Suppressor macrophage treated with lipopolysaccharide for 1 hour (primary cell): ENCODE measurements at places on chromosomes 3 and 15.
A peak's percentile ranks its signal among the peaks of the same experiment; 100 is the strongest.

GRCh38 chr3:57942872-57943283, 65.3 kb upstream of the FLNB start:
- no peak for DNase-seq

DNA sequence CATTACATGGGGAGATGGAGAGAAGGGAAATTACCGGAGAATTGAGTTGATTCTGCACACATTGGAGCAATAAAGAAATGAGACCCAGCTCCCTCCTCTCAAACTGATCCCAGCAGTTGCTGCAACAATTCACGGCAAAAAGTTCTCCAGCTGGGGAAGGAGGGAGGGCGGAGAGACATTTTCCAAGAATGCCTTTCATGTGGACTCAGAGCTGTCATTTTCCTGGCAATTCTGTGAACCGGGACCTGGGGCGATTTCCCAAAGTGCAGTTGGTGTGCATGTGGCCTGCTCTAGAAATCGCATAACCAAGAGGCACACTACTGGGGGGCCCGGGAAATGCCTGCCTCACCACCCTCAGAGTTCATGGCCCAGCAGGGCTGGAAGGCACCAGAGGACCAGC, 48.7 kb upstream of the IREB2 start:
- no peak for DNase-seq

GRCh38 chr3:179028408-179028807, 43.2 kb downstream of the ZMAT3 start:
- DNase-seq, result no peak

GRCh38 chr15:47872869-47873432, 155.6 kb downstream of the SEMA6D start:
- no peak for DNase-seq

GRCh38 chr3:87575550-87575949, 299.2 kb upstream of the POU1F1 start:
- DNase-seq, result no peak

- DNase-seq, result peak; percentile 80
Observed at GRCh38 chr15:45205192-45205591, 17.4 kb upstream of the SHF start.

GRCh38 chr15:33021806-33022389, 172.6 kb downstream of the FMN1 start:
- DNase-seq, result peak; percentile 63

DNA sequence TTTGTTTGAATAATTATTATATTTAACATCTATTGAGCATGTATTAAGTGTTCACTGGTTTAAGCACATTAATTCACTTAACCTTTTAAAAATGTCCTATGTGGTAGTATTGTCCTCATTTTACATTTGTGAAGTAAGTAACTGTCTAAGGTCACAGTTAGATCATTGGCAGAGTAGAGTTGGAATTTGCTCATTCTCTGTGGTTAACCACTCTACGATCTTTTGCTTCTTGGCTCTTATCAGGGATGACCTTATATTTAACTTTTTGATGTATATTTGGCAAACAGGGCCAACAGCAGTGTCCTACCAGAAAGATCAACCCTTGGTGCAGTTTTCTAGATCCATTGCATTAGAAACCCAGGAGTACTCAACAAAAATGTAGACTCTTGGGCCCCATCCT, 34.0 kb downstream of the PXK start:
- DNase-seq, result no peak

- no peak for DNase-seq
Observed at GRCh38 chr15:25716414-25717126, 146.6 kb downstream of the ATP10A start.

GRCh38 chr3:143413372-143413771, 293.8 kb downstream of the CHST2 start:
- no peak for DNase-seq

GRCh38 chr3:59978979-59979378, 929.2 kb upstream of the CFAP20DC start:
- DNase-seq, result no peak

DNA sequence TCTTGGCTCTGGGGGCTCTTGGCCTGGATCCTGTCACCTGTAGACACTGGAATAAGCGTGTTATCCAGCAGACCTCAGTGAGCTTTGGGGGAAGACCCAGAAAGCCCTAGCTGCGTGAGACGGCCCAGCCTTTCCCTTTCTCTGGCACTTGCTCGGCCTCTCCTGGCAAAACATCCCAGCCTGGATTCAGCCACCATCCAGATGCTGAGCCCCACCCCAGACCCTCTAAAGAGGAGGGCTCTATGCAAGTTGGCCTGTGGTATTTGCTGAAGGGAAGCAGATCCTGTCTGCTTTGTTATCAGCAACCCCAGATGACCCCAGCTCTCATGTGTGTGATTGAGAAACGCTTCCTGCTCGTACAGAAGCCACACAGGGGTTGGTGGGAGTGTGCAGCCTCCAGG, 267.2 kb downstream of the FAM43A start:
- DNase-seq, result no peak

GRCh38 chr15:74315626-74316025, 51.8 kb downstream of the CYP11A1 start:
- no peak for DNase-seq

GRCh38 chr3:12097971-12098370, 60.7 kb downstream of the TIMP4 start:
- DNase-seq, result no peak

GRCh38 chr15:66291816-66292570, 1.4 kb upstream of the DIS3L start:
- no peak for DNase-seq

DNA sequence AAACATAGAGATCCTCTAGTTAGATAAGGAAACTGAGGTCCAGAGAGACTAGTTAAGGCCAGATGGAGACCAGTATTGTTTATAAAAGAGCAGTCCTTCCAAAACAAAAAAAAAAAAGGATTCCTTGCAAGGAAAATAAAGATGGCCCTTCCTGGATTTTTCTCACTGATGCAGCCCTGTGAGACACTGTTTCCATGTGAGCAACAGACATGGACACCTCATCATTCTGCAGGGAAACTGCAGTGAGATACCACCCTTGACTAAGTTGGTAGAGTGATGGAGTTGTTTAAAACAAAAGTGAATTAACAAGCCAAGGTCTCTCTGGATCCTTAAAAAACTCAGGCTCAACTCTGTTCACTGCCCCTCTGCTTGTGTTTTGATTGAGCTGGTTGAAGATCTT, 65.6 kb upstream of the MYZAP start:
- DNase-seq, result no peak

- no peak for DNase-seq
Observed at GRCh38 chr15:100311154-100311625, 30.6 kb downstream of the ADAMTS17 start.

GRCh38 chr3:81931265-81932251, 170.1 kb upstream of the GBE1 start:
- no peak for DNase-seq

DNA sequence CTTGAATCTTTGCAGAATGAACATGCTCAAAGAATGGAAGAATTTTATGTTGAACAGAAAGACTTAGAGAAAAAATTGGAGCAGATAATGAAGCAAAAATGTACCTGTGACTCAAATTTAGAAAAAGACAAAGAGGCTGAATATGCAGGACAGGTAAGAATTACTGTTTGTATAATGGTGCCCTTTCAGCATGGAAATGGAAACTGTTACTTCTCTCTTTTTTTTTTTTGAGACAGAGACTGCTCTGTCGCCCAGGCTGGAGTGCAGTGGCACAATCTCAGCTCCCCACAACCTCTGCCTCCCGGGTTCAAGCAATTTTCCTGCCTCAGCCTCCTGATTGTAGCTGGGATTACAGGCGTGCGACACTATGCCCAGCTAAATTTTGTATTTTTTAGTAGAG, 27.6 kb upstream of the CLDN11 start:
- DNase-seq, result no peak

DNA sequence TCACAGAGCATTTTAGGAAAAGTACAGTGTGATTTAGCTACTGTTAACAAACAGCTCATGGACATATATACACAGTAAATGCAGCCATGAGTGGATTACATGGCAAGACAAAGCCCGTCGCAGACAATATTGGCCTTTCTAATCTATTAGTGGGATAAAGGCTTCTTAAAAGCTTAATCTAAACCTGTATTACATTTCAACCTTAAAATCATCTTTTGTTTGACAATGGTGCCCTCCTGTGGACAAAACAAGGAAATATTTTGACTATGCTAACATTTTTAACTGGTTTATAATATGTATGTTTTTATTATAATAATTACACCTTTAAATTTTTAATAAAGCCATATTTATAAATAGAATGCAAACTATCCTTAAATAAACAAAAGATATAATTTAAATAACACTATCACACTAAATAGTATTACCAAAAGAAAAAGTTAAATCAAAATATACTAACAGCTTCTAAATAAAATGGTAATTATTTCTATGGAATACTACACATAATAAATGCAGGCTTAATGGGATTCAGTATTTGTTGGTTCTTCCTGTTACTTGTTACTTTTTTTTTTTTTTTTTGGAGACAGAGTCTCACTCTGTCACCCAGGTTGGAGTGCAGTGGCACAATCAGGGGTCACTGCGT, 38.6 kb downstream of the TAFA4 start:
- peak; percentile 65 for DNase-seq

DNA sequence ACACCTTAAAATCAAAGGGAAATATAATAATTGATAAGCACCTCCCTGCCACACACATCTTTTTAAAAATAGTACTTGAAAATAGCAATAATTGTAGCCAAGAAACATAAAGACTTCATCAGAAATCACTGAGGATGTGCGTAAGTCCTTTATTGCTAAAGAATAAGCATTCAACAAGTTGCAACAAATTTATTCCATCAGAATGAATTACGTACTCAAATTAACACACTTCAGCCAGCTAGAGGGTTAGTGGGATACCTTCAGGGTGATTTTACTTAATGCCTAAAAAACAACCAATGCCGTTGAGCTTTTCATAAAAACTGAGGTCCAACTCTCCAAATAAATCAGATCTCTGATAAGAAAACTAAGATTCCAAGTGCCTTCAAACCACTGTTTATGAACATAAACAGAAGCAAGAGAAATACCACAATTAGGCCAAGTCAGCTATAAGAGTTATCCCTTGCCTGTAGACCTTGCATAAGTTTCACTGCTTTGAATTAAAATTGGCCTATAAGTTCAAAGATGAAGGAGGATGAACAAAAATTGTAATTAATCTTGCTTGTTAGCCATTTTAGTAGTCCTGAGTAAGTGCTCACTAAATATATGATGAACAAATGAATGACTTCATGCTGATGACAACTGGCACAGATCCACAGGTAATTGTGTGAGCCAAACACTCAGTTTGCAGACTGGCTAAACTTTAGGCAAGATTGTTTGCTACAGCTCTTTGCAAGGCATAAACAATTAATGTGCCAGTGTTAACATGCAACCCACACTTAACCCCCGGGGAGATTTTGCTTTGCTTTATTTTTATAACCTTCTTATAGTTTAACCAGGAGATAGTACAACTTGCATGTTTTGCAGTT, 375.1 kb upstream of the THBS1 start:
- DNase-seq, result no peak
